ENCODE measurements at places on chromosomes 12 and 14. TPM values are rescaled to one million over a fixed set of nuclear protein-coding genes. Genes with fewer than 3 reads are reported as not detected.

LGR5 gene
- 2.3 TPM for total RNA-seq

REM2 gene
- 0.62 TPM for total RNA-seq

AVPR1A gene
- 3.9 TPM for total RNA-seq

DNA sequence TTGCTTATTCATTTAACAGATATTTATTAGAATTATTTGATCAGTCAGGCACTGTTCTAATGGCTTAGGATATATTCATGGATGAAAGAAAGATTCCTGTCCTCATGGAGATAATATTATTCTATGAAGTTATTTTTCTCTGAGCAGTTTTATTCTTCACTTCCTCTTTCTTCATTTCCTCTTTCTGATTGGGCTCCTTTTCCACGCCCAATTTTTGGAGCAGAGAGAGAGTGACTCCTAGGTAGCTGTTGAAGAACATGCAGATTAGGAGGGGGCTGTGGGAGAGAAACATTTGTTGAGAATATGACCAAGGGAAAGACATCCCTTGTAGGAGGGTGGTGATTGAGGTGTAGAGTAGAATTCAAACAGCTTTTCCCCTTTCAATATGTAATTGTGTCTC is 6.0 kb upstream of the YARS2 start:
- no peak for DNase-seq

GRCh38 chr14:53545217-53545616 is 392.1 kb upstream of the DDHD1 start:
- DNase-seq: no peak

TSHR gene
- total RNA-seq: 3.7 TPM

GRCh38 chr12:116990971-116991966 is 80.5 kb downstream of the FBXW8 start:
- no peak for DNase-seq

ESPL1 gene
- total RNA-seq: 1.2 TPM
